Stimulated activated CD8-positive, alpha-beta memory T cell treated with anti-CD3 and anti-CD28 coated beads, Interleukin-7, amount 100 ng/mL, for 1 hour (primary cell): ENCODE measurements at places on chromosomes 13 and 19.

- no peak for DNase-seq
These were observed 40.9 kb downstream of the ZNF846 start for GRCh38 chr19:9727644-9728043.

GRCh38 chr13:25738342-25739196 is 313.2 kb downstream of the SHISA2 start:
- no peak for DNase-seq

DNA sequence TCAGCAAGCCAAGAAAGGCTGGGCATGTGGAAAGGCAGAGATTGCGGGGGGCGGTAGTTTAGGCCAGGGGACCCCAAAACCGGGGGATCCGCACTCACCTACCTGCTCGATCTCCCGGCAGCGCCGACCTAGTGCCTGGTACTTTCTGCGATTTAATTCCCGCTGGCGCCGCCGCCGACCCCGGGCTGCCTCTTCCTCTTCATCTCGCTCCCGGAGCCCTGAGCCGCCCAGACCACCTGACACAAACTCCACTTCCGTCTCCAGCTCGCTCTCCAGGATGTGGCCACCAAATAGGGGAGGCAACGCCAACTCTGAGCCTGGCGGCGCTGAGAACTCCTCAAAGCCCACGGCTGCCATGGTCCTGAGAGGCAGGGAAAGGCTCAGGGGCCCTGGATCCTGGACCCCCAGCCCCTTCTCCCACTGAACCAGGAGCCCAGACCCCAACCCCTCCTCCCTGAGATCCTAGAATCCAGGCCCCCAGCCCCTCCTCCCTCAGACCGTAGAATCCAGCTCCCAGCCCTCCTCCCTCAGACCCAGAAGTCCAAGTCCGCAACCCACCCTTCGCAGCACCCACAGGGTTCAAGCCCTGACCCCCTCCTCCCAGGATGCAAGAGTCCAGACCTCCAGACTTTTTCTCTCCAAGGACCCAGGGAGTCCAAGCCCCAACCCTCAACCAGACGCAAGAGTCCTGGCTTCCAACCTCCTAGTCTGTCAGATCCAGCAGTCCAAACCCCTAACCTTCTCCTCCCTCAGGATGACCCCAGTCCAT is 933 bp downstream of the TFPT start:
- no peak for DNase-seq

DNA sequence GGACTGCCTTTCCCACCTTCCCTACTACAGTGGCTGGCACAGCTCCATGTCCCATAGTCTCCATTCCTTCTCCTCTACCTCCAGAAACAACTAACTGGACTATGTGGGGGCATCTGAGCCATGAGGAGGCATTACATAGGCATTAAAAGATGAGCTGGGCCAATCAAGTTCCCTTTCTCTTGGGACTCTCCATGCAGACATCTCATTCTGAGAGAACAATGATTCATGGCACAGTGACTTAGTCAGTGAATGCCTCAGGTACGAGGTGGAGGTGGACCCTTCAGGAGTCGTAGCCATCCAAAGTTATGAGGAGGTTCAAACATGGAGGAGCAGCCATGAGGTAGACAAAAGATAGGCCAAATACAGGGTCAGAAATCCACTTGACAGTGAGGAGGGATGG is 70.0 kb downstream of the GPC6 start:
- no peak for DNase-seq

- peak; percentile 97 for DNase-seq
These were observed at the start of gene HNRNPL for GRCh38 chr19:38849860-38850435. HNRNPL (minus strand) TSS chr19:38849986; CDS start chr19:38849966, 20 bp downstream.

- DNase-seq, result no peak
These were observed 7.9 kb downstream of the PIN1 start for GRCh38 chr19:9842834-9843625.

GRCh38 chr19:16807549-16808284 is 21.5 kb upstream of the SIN3B start:
- DNase-seq, result no peak

GRCh38 chr19:33521480-33522370 is at the start of gene PEPD:
PEPD (minus strand) TSS chr19:33521791; CDS start chr19:33521760, 31 bp downstream.
- peak; percentile 62 for DNase-seq

DNA sequence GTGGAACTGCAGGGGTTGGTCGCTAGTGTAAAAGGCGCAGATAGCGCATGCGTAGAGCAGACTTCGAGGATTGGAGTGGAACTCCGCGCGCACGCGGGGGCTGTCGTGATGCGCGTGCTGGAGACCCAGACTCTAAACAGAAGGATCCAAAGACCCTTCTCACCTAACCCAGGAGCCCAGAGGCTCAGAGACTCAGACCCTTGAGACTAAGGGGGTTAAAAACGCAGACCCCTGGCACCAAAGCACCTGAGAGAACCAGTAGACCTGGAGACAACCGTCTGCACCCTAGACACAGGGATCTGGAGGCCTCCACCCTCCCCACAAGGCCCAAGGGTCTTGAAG is 567 bp upstream of the CTU1 start:
- no peak for DNase-seq

- DNase-seq, result no peak
These were observed 303.4 kb downstream of the SLC7A1 start for GRCh38 chr13:29292045-29292444.

GRCh38 chr13:98843482-98843877 is 91.0 kb upstream of the SLC15A1 start:
- no peak for DNase-seq

DNA sequence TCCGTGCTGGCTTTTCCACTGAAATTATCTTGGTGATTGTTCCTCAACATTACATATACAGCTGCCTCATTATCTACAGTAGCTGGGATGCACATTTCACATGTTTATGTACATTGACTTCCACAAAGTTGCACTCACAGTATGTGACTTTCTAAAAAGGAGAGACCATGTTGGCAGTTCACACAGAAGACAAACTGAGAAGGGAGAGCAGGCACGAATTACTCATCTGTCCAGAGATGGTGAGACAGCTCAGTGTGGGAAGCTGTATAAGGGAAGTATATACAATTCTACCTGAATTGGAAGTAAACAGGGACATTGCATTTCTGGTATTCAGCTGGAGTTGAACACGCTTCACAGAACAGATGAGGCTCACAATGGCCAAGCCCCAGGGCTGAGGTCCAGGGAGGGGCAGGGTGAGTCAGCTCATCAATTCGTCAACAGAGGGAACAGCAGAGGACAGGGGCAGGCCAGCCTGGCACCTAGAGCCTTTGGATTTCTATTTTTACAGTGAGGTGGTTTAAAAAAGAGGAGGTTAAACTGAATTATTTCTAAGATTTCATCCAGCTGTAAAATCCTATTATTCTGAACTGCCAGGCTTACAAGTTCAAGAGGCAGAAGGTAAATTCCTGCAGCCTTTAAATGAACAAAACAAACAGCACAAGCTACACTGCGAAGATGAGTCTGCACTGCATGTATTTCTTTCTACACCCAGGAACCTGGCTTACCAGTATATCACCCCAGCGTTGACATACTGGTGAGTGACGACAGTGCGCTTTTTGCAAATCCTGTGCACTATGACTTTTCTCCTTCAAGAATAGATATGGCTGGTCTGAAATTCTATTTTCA is 9.8 kb downstream of the PARP4 start:
- no peak for DNase-seq

DNA sequence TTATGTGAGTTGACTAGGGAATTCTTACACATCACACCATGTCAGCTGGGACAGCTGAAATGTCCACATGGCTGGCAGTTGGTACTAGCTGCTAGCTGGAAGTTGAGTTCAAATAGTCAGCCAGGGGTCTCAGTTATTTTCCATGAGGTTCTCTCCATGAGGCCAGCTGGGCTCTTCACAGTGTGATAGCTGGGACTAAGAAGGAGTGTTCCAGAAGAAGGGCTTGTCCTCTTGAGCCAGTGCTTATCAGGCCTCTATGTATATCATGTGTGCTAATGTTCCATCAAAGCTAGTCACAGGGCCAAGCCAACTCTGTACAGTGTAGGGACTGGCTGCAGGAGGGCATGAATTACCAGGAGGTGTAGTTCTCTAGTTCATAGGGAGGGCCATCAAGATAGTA is 11.8 kb downstream of the USPL1 start:
- no peak for DNase-seq

GRCh38 chr13:75761369-75761768 is 125.2 kb downstream of the LMO7 start:
- DNase-seq, result no peak

DNA sequence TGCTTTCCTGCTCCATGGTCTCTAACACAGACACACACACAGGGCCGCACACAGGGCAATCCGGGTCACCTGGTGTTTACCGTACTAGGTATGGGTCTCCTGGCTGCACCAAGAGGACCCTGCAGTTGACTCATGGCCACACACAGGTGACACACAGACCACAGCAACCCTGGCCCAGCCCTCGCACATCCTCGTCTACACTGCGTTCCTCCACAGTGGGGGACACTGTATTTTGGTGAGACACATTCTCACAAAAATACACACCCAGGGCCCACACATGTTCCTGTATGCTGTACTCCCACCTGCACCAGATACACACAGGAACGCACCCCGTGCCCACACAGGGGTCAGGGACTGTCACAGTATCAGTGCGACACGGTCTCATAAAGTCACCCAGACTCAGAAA is 12.8 kb downstream of the PDE4A start:
- DNase-seq, result no peak

GRCh38 chr19:2101417-2102335 is 5.0 kb downstream of the IZUMO4 start:
- no peak for DNase-seq

GRCh38 chr19:35236638-35237400 is 8.3 kb upstream of the FAM187B start:
- DNase-seq, result no peak

DNA sequence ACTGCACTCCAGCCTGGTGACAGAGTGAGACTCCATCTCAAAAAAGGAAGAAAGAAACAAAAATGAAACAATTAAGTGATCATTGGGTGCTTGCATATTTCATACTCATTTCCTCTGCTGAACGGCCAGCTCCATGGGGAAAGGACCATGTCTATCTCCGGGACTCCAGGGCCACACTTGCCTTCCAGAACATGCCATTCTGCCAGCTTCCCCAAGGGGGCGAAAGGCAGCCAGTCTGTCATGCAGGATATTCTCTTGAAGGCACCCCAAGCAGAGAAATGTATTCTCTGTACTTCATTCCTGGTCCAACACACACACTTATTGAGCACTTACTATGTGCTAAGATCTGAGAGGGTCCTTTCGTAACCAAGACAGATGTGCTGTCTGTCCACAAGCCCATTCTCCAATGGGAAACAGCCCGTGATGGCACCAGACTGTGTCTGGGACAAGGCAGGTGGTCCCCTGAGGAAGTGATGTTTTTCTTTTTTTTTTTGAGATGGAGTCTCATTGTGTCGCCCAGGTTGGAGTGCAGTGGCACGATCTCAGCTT is 10.2 kb upstream of the CARM1 start:
- DNase-seq, result no peak

GRCh38 chr13:44116562-44117332 is 237.0 kb downstream of the LACC1 start:
- no peak for DNase-seq

- DNase-seq, result no peak
These were observed 665.6 kb downstream of the SLITRK1 start for GRCh38 chr13:83216479-83217245.

DNA sequence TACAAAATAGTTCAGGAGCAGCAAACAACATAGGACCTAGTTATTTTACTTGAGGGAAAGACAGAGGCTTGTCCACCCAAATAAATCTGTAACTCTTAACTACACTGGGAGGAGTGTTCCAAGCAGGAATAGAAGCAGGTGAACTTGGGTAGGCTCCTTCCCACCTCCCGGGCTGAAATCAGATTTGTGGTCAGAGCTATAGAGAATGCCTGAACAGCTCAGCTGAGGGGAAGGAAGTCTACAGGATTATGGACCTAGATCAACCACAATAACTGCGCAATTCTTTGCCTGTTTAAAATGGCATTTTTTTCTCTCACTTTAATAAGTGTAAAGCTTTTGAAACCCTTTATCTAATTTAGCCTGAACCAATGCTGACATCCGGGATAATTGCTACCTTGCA is 73.5 kb upstream of the IRS2 start:
- no peak for DNase-seq

DNA sequence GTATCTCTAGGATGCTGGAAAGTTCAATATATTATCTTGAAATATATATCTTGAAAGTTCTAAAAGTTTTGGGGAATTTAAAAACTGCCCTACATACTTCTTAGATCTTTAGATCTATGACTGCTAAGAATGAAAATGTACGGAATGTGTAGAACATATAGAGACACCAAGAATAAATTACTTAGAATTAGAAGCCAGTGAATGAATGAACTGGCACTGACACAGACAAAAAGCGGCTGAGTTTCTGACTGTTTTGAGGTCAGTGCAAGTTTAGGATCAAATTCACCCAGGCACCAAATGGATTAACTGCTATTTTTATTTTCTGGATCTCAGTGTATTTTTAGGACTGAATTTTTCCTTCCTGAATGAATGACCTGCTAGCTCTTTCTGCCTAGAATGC is 411.2 kb downstream of the KCTD12 start:
- no peak for DNase-seq

- DNase-seq, result no peak
These were observed 28.5 kb upstream of the PSPC1 start for GRCh38 chr13:19810996-19811881.

DNA sequence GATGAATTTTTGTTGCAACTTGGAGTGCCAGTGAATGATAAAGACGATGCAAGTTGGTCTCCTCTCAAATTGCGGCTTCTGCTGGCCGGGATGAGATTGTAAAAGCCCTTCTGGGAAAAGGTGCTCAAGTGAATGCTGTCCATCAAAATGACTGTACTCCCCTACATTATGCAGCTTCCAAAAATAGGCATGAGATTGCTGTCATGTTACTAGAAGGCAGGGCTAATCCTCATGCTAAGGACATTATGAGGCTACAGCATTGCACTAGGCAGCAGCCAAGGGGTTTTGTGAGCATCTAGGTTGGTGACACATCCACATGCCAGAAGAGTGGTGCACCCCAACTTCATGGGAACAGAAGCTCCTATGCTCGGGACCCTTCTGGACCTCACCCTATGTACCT is 22.2 kb upstream of the KLF5 start:
- no peak for DNase-seq

DNA sequence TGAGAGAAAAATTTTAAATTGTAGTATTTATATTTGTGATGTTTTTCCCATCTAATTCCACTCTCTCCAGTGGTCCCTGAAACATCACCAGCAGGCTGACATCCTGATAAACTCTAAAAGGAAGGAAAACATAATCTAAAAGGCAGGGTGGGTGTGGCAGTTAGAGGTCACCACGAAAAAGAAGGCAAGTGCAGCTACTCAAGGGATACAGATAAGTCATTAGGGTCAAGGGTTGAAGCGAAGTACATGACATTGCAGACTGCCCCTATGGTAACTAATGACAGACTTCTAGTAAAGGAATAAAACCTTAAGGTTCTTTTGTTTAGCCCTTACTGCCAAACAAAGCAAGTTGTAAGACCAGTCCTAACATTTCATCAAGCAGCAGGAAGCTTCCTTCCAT is 6.0 kb upstream of the NEK3 start:
- DNase-seq, result no peak
